ENCODE measurements at places on chromosomes 7 and 10.

- no peak for DNase-seq
Observed at GRCh38 chr7:137642031-137642430, 204.7 kb downstream of the DGKI start.

- DNase-seq: no peak
Observed at GRCh38 chr7:155741805-155742204, 70.5 kb downstream of the SHH start.

- no peak for DNase-seq
Observed at GRCh38 chr7:127683776-127684681, 32.0 kb downstream of the SND1 start.

GRCh38 chr7:130377178-130377577 lies 3.1 kb upstream of the CPA1 start:
- DNase-seq: no peak

DNA sequence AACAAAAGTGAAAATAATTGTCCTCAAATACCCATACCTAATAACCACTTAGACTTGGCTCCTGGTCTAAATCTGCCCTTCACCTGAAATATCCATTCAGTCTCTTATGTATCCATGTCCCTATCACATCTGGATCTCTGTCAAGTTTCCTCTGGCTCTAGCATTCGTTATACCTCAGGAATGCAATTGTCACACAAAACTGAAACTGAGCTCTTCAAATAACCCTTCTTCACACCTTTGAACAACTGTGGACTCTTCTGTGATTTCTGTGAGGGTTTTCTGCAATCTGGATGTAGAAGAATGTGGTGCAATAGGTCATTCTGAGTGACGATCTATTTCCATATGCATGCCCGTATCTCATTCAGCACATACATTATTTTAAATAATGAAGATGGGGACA lies 53.5 kb upstream of the FGL2 start:
- DNase-seq: no peak

All from SK-N-DZ (cell line).